A549 treated with Mapracorat at 1 μM for 4 hours (cell line): ENCODE measurements at places on chromosomes 5 and 9. TPM values are rescaled to one million over a fixed set of nuclear protein-coding genes. Genes with fewer than 3 reads are reported as not detected.

FOXI1 gene
- not detected in 5 replicates for total RNA-seq

S1PR3 gene
- total RNA-seq, result 70.4 to 85.7 TPM (median 79.0 TPM) in 5 replicates

AGXT2 gene
- not detected in 5 replicates for total RNA-seq

AJM1 gene
- 3.3 to 4.7 TPM (median 4.6 TPM) in 5 replicates for total RNA-seq

HK3 gene
- not detected in 5 replicates for total RNA-seq

PLPP1 gene
- 31.3 to 38.7 TPM (median 37.9 TPM) in 5 replicates for total RNA-seq

CDC25C gene
- 8.2 to 11.9 TPM (median 10.5 TPM) in 5 replicates for total RNA-seq

LHX6 gene
- total RNA-seq, result 1.9 to 2.4 TPM (median 2.1 TPM) in 5 replicates

MYO10 gene
- total RNA-seq, result 36.8 to 42.5 TPM (median 37.3 TPM) in 5 replicates

INSL4 gene
- total RNA-seq, result 13.9 to 20.2 TPM (median 15.8 TPM) in 5 replicates

OR1L4 gene
- not detected in 5 replicates for total RNA-seq

ADRA1B gene
- total RNA-seq, result 20.0 to 28.1 TPM (median 24.3 TPM) in 5 replicates

MEGF10 gene
- not detected in 5 replicates for total RNA-seq
